ENCODE measurements at places on chromosomes 12 and 14.

GRCh38 chr14:38419579-38419978 is 163.7 kb upstream of the CLEC14A start:
- no peak for DNase-seq

DNA sequence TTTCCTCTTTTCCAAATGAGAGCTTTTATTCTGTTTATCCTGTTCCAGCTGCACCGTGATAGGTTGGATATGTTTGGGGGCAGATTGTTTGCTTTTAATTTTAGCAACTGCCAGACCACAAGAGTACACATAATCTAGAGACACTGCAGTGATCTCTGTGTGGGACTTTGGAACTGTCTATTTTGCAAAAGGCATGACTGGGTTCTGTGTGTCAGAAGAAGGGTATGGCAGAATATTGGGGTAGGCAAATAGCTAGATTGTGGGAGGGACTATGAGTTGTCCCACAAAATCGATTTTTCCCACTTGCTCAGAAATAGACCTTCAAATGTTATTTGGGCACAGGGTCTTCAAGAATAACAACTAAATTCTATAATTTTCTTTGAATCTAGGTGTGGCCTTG is 275.9 kb upstream of the KITLG start:
- no peak for DNase-seq

GRCh38 chr12:98154850-98155249 is 360.5 kb upstream of the TMPO start:
- DNase-seq = no peak

DNA sequence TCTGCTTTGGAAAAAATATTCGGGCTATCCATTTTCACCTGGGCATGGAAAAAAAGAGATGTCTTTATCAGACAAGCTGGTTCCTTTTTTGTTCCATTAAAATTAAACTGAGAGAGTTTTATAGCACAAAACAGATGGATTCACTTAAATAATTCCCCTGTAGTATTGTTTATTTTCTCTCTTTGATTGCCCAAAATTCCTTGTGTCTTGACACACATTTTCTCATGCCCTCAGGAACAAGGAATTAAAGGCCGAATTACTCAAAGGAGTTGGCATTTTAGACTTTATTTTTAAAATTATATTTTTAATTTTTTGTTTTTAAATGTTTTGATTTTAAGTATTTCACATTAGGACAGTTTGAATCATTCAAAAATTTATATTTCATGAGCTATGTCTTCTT is 69.6 kb upstream of the SLCO1C1 start:
- no peak for DNase-seq

DNA sequence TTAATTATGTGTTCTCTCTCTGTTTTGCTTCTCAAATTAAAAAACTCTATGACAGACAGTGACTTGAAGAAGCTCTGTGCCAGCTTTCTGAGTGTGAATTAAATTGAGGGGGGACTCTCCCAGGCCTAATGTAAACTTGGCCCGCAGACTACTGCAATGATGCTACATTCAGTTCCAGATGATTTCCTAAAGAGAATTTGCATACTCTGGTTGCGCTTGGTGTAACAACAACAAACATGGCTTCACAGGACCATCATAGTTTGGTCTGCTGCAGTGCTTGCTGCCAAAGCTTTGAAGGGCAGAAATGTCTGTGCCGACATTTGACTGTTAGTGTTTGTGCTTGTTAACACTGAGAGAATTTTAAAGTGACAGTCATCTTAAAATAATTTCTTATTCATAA is 25.0 kb downstream of the CFAP54 start:
- DNase-seq = no peak

DNA sequence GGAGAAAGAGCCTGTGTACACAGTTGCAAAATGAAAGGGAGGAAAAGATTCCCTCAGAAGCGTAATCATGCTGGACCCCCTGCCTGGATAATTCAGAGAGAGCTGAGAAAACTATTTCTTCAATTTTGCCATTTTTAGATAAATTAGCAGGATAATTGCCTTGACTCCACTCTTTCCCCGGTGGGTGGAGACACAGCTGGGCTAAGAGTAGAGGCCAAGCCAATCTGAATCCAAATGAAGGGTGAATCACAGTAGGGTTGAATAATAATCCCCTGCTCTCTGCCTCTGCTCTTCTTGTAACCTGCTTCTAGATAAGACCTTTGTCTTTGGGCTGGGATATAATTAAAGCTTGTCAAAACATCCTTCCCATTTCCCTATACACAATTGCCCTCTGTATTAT is 150.1 kb downstream of the CAPZA3 start:
- no peak for DNase-seq

DNA sequence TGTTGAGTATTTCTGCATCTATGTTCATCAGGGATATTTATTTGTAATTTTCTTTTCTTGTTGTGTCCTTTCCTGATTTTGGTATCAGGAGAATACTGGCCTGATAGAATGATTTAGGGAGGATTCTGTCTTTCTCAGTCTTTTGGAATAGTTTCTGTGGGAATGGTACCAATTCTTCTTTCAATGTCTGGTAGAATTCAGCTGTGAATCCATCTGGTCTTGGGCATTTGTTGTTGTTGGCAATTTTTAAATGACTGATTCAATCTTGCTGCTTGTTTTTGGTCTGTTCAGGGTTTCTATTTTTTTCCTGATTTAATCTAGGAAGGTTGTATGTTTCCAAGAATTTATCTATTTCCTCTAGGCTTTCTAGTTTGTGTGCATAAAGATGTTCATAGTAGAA is 170.9 kb upstream of the PDE3A start:
- DNase-seq = no peak

DNA sequence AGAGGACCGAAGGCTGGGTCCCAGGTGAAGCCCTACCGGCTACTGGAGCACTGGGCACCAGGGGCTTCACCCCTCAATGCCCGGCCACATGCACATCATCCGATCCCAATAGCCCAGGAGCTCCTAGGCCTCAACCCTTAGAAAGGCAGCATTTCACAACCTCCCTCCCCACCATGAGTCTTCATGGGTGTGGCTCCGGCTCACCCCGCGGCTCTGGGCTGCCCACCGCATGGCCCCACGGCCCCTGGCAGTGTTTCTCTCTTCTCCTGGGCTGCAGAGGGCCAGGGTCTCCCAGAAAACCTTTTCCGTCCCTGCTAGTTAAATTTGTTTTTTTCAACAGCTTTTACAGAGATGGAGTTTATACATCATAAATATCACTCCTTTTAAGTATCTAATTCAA is 28.6 kb upstream of the DLK1 start:
- DNase-seq = no peak

- no peak for DNase-seq
Measured at GRCh38 chr12:62649412-62650138, 182.9 kb downstream of the MON2 start.

DNA sequence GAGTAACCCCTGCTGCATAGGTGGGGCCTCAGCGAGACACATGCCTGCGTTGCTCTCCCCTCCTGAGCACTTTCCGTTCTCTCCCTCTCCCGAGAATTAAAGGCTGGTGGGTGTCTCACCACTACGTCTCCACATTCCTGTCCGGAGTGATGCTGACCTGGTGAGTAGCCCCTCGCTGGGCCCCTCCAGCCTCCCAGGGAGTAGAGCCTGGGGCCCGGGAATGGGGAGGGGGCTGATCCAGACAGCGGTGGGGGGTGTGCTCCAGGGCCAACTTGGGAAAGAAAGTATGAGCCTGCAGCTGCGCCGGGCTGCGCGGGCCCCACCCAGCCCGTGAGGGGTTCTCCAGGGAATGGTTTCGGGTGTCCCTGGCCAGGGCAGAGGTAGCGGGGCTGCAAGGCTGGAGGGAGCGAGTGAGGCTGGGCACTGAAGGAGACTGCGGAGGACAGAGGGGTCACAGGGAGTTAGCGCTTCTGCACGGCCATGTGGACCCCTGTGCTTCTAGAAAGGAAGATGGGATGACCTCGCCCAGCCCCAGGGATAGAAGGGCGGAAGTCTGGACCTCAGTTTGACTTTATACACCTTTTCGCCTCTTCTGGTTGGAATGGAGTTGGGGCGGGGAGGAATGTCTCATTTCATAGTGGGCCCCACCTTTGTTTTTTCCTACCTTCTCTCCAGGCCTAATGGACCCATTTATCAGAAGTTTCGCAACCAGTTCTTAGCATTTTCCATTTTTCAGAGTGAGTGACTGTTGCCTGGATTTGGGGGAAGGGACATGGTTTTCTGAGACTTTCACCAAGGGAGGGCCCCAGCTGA is 22.5 kb downstream of the RHOF start:
- DNase-seq = no peak

DNA sequence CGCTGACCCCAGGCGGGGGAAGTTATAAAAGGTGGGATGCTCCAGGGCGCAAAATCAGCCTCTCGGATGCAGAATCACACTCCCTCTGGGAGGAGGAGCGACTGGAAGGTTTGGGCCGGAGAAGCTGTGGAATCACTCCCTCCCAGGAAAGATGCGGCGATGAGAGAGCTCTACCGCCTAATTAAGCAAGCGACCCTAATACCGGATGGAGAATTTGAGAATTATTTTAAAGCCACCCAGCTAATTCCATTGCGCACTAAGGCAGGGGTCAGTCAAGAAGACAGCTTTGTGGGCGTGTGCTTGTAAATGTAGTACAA is 1.9 kb downstream of the COL2A1 start:
- DNase-seq = no peak

Measured in fibroblast of the conjunctiva (primary cell).